ENCODE measurements at places on chromosomes 3 and 15. TPM values are rescaled to one million over a fixed set of nuclear protein-coding genes. Genes with fewer than 3 reads are reported as not detected.
A peak's percentile ranks its signal among the peaks of the same experiment; 100 is the strongest.

The ARPP21 gene
- total RNA-seq = not detected

The CLDN1 gene
- 14.2 TPM for total RNA-seq

The DPH3 gene
- 20.0 TPM for total RNA-seq

GRCh38 chr15:78063217-78063616 is 14.3 kb downstream of the TBC1D2B start:
- no peak for DNase-seq

GRCh38 chr3:126807795-126808194 is 103.8 kb downstream of the CHCHD6 start:
- peak; percentile 56 for DNase-seq

GRCh38 chr3:43221076-43221475 is 65.3 kb upstream of the SNRK start:
- no peak for DNase-seq

DNA sequence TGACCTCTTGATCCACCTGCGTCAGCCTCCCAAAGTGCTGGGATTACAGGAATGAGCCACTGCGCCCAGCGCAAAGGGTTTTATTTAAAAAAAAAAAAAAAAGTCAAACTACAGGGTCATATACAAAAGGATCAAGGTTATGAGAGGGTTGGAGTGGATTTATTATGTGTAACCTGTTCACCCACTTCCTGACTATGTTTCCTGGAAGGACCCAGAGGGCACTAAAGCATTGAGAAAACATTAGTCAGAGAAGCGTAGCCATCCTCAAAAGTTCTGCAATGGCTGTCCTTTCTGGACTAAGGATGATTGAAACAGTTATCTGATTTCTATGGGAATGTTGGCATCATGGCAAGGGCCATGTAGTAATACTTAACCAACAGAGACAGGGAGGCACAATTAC is 7.3 kb upstream of the SCAPER start:
- no peak for DNase-seq

DNA sequence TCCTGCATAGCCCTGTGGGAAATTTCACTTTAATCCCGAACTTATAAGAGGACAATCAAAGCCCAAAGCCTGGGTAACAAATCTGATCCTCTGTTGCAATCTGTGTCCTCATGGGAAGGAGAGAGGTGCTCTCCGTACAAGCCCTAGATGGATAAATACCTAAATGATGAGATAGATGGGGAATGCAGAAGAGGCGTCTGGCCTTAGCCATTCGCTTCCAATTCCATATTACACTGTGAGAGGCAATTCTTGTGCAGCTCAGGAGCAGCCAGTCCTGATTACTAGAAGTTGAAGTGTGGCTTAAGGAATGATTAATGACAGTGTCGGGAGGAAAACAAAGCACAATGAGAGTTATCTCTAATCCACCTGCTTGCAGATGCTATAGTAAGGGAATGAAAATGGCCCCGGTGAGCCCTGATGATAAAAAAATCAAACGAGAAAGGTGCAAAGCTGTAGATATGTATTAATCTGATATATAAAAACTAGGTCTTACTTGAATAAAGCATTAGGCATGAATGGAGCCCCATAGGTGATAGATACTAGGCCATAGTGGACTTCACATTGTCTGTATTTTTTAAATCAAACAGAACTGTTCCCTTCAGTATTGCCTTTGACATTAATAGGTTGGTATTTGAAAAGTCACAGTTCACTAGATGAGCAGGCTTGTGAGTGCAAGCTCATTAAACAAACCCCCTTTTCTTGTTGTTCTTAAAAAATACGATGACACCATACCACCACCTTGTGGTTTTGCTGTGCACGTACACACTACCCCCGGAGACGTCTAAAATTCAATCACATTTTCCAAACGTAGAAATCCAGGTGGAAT is 54.2 kb upstream of the TMCO5A start:
- peak; percentile 74 for DNase-seq

- no peak for DNase-seq
Measured at GRCh38 chr3:187849016-187849654, 103.9 kb upstream of the BCL6 start.

DNA sequence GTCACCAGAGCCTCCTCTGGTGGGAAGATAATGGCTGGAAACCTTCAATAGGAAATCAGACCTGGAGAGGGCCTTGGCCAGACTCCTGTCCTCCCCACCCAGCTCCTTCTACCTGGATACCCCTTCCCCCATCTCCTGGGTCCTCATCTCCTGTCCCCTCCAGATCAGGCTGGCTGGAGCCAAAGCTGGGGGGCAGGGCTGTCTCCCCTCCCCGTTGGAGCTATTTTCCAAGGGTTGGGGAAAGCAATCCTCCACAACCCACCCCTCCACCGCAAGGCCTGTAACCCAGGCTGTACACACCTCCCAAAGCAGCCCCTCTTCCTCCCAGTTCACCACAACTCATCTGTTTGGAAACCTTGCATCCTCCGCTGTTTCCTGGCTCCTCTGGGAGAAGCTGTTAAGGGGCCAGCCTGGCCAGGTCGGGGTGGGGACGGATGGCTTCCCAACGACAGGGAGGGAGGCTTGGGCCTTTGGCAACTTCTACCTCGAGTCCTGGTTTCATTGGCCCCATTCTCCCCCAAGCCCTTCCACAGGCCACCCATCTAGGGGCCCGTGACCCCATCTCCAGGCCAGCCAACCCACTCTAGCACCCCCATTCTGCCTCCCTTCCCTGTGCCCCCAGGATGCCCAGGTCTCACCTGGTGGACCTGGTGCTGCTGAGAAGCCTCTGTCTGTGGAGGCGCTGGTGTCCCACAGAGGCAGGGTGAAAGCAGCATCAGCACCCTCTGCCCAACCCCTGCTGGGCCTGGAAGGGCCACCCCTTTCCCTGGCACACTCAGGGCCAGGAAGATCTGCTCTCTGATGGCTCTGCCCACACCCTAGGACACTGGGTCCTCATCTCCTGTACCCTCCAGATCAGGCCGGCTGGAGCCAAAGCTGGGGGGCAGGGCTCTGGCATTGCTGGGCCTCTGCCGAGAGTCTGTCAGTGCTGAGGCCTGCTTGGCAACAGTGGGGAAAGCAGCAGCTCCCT is 22.1 kb upstream of the GOLGA6C start:
- DNase-seq = no peak

Data from fibroblast of villous mesenchyme (primary cell).